ENCODE measurements at places on chromosomes 13 and 19.

DNA sequence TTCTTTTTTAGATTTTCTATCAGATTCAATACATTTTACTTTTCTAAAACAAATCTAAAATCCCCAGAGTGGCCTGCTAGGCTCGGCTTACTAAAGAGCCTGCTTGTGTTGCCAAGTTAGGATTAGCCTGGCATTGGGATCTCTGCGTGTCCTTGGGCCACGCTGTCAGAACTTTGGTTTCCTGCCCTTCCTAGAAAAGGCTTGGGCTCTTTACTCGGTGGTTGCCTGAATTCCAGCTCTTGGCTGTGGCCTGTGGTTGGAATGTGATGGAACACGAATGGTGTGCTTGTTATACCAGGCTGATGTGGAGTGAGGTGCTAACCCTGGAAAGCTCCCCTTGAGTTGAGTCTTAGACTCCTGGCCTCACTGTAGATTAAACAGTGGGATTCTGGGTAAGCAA, 8.5 kb downstream of the SPATA13 start:
- DNase-seq = no peak

DNA sequence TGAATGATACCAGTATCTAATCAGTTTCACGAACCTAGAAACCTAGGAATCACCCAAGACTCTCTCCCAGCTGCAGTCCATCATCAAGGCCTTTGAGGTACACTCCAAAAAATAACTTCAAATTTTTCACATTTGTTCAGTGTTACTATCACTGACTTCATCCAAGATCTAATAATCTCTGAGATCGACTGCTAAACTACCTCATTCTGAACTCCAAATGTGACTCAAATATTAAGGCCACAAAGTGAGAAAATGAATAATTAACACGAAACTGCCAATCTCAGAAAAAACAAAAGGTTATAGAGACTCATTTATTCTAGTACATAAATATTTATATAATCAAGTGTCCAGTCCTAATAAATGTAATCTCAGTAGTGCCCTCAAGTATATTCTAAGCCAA, 430.3 kb upstream of the ATXN8OS start:
- no peak for DNase-seq

DNA sequence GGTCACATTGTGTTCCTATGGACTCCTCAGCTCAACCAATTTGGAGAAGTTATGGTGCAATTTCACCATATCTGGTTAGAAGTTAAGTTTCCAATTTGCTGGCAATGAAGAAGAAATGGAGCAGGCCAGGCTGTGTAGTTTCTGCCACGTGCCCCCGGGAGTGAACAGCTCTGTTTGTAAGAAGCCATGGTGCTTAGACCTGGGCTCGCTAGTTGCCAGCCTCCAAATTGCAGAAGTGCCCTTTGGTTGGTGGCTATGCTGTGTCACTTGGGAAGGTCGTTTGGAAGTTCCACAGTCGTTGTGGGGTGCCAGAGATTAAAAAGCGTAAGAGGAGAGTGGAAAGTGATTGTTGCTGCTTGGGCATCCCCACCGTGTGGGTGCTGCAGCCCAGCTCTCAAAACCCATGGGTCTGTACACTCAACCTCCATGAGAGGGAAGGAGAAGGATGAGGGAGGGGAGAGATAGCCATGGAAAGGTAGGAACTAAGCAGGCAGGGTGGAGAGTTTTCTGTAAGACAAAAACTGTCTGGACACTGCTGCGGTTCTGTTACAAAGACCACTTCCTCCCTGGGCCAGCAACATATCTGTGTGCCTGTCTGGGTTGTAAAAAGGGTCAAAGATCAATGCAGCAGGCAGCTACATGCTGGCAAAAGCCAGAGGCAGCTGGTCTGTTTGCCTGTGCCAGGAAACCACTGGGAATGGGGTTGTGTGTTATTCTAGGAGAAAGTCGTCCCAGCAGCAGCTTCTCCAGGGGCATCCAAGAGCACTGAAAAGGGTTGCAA, 10.8 kb downstream of the ALOX5AP start:
- DNase-seq = no peak

- DNase-seq = no peak
Measured at GRCh38 chr13:111472559-111473460, 152.4 kb downstream of the TEX29 start.

GRCh38 chr19:51010066-51010795, 8.8 kb upstream of the KLK8 start:
- no peak for DNase-seq

DNA sequence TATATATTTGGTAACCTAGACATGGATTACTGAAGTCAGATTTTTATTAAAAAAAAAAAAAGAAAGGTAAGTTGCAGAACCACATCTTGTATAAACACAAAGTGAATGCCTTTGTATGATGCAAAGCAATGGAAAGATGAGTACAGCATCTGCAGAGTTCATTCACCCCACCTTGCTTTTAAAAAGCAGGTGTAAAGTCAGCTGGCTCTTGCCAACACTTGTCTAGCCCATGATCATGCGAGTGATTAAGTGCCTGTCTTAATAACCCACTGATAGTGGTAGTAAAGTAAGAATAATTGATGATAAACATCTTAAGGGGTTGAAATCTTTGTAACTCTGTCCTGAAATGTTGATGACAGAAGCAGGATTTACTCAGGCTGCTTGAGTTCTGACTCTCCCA, 710.4 kb downstream of the EFNB2 start:
- no peak for DNase-seq
